ENCODE measurements at places on chromosomes 7 and 10.

DNA sequence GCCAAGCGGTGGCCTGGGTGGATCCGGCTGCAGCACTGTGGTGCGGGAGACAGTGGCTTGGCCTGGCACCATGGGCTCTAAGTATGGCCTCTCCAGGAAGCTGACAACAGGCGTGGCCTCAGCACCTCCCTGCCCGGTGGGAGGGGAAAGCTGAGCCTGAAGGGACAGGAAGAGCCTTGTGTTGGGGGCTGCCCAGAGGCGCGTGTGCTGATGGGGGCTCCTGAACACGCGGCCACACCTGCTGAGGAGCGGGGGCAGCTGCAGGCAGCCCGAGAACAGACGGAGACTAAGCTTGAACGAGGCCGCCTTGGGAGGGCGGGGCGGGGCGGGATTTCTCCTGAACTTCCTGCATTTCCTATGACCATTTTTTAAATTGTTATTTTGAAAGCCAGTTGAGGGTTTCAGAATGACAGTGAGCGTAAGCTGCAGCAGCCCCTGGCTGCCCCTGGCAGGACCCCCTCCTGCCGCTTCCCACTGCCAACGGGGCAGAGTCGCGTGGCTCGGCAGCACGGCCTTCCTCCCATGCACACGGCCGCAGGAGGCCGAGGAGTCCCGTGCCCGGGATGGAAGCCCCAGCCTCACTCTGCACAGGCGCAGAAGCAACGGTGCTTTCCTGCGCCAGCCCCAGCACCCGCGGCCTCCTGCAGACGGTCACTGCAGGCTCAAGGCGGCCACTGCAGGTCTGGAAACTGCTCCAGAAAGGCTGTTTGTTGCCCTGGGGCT lies 43.2 kb downstream of the DPYSL4 start:
- DNase-seq = no peak

- DNase-seq = no peak
Measured at GRCh38 chr10:3926675-3927525, 141.9 kb upstream of the KLF6 start.

GRCh38 chr7:322111-322671 lies 32.2 kb downstream of the FOXL3 start:
- DNase-seq = peak; percentile 80

- DNase-seq = no peak
Measured at GRCh38 chr7:125254566-125254965, 324.9 kb upstream of the POT1 start.

- DNase-seq = no peak
Measured at GRCh38 chr7:42138691-42139090, 98.3 kb downstream of the GLI3 start.

DNA sequence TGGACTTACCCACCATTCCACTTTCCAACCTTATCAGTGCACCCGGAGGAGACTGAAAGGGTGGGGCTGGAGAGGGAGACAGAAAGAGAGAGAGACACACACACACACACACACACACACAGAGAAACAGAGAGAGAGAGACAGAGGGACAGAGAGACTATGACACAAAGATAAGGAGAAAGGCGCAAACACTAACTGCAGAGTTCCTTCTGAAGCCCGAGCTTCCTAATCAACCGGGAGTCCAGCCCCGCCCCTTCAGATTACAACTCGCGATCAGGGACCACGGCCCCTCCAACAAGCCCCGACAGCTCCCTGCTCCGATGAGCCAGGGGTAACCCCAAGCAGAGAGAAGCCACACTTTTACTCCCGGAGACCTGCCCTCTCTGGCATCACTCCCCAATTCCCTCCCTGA lies 499 bp downstream of the GAL3ST4 start:
- DNase-seq = no peak

- DNase-seq = peak; percentile 40
Measured at GRCh38 chr10:21724687-21725367, 190.8 kb downstream of the MLLT10 start.

DNA sequence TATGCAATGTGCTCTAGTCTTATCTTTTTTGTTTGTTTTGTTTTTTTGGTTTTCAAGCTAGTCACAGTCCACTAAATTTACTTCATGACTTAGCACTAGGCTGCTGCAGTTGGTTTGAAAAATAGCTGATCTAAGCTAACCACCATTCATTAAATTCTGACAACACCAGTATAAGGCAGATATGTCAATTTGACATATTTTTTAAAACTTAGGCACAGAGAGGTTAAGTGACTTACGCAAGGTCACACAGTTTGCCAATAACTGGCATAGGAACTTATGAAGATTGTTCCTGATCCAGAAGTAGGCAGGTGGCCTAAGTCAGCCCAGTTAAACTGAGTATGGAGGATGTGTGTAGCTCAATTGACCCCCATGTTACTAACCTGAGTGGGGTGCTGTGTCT lies 377.3 kb upstream of the NFE2L3 start:
- DNase-seq = no peak
